ENCODE measurements at places on chromosomes 5 and 9.
A peak's percentile ranks its signal among the peaks of the same experiment; 100 is the strongest.

GRCh38 chr9:36902861-36903524 is 131.1 kb downstream of the PAX5 start:
- no peak for DNase-seq

GRCh38 chr9:75378036-75378435 is 289.7 kb downstream of the OSTF1 start:
- DNase-seq = no peak

DNA sequence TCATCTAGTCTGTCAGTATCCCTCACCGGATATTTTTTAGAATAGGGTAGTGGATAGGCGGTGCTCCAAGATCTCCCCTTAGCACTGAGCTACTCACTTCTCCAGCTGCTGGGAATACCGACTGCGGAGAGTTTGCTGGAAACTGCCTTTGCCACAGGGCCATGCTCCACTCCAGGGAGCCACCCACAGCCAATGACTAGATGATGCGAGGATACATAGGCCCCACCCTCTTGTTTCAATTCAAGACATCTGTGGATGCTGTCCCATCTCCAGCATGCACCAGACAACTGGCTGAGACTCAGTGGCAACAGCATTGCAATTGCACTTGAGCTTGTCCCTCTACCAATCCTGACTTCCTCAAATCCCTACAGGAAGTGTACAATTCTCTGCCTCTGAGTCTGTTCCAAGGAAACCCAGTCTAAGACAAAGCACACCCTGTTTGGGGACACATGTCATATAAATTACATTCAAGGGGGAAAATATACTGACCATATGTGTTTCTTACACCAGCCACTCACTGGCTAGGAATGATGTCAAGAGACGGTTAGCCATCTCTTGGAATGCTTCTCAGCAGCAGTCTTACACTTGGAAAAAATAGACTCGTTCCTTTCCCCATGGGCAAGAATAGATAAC is 312.6 kb upstream of the KIF2A start:
- DNase-seq = no peak

- DNase-seq = no peak
Measured at GRCh38 chr9:70080481-70081119, 37.0 kb downstream of the MAMDC2 start.

- DNase-seq = no peak
Measured at GRCh38 chr9:71663216-71663615, 105.1 kb downstream of the CEMIP2 start.

GRCh38 chr9:6007770-6008168 is 7.7 kb downstream of the RANBP6 start:
- peak; percentile 71 for DNase-seq

DNA sequence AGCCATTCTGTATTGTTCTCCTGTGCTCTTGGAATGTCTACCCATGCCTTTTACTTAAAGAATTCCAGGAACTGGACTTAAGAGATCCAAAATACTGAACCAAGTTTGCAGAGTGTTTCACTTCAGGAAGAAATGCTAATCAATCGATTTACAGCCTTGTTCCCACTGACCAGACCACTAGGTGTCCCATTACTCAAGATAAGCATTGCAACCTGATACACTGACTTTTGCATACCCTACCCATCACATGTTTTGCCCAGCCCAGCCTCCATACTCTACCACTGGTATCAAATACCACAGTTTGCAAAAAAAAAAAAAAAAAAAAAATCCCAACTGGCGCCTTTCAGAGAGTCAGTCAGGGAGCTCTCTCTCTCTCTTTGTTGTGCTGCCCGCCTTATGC is 550.8 kb downstream of the CDH9 start:
- DNase-seq = no peak
